ENCODE measurements at places on chromosomes 7 and 10.

DNA sequence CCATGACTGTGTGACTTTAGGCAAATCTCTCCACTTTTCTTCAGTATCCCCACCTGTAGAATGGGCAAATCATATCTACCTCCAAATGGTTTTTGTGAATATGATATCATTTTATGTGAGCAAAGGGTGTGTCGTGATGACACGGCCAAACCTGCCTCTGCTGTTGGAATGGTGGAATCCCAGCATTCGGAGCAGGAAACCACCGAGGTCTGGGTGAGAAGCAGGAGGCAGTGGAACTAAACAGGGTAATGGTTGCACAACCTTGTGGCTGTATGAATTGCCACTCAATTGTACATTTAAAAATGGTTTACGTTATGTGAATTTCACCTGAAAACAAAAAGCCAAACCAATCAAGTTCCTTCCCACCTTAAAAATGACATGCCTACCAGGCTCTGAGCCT lies 131.4 kb upstream of the ZMIZ1 start:
- no peak for DNase-seq

DNA sequence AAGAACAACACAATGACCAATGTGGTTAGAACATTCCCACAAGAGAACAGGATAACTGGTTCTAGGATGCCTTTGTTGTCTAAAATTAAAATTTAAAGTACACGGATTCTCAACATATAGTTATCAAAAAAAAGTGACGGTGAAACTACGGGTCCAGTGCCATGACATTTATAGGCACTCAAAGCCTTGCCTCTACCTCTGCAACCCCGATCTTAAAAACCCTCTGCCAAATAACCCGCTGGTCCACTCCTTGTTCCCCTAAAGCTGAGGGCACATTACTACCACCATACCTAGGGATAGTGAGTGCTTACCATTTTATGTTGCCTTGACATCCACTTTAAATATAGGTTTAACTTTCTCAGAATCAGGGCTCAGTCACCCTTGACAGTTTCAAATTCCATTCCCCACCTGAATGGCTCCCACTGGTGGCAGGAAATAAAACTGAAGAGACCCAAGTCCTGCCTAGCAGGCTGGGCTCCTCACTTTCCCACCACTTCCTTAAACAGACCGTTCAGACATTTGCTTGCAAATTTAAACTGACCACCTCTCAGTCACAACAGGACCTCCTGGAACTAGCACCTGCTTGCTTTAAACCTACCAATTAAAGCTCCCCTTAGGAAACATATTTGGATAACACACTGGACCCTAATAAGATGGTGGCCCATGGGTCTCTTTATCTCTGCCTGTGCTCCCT lies 169.9 kb upstream of the ASAH2 start:
- DNase-seq: no peak

DNA sequence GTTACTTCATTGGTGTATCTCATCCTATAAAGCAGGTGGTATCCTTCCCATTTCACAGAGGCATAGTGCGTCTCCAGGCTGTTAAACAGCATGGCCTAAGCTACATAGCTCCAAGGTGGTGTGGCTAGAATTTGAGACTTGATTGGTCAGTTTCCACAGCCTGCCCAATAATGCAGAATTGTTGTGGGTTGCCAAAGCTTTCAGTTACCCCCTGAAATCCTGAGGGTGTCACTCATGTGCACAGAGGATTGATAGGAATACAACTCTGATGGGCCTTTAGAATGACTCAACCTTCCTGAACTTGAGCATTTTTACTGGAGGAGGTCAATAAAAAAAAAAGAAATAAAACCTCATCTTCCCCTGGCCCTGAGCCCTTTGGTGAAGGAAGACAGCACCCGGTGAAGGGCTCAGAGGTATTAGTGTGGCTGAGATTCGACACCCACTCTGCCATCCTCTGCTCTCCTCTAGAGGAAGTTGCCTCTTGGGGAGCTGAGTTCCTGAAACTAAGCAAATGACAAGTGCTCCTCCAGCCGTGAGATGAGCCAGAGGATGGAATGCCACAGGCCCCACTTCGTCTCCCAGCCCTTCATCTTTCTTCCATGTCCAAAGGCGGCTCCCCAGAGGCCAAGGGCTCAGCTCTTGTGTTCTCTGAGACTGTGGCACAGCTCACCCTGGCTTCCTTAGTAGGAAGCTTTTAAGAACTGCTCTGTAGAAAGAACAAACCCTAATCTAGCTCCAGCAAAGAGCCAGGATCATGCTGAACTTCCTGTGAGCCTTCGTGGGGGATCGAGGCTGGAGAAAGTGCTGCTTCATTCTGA lies 1.0 kb downstream of the ACSL5 start:
- DNase-seq: no peak

GRCh38 chr7:17506095-17506494 lies 207.6 kb downstream of the AHR start:
- DNase-seq: no peak

- no peak for DNase-seq
Observed at GRCh38 chr10:21499701-21500577, 25.5 kb downstream of the SKIDA1 start.

- DNase-seq: no peak
Observed at GRCh38 chr7:117656806-117657205, 177.0 kb downstream of the CFTR start.

DNA sequence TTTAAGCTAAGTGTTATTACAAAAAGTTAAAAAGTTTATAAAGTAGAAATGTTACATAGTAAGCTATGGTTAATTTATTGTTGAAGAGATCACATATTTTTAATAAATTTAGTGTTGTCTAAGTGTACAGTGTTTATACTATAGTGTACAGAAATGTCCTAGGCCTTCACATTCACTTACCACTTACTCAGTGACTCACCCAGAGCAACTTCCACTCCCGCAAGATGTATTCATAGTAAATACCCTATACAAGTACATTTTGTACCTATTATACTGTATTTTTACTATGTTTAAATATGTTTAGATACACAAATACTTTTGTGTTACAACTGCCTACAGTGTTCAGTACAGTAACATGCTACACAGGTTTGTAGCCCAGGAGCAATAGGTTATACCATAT lies 69.2 kb downstream of the DNAJC1 start:
- no peak for DNase-seq

DNA sequence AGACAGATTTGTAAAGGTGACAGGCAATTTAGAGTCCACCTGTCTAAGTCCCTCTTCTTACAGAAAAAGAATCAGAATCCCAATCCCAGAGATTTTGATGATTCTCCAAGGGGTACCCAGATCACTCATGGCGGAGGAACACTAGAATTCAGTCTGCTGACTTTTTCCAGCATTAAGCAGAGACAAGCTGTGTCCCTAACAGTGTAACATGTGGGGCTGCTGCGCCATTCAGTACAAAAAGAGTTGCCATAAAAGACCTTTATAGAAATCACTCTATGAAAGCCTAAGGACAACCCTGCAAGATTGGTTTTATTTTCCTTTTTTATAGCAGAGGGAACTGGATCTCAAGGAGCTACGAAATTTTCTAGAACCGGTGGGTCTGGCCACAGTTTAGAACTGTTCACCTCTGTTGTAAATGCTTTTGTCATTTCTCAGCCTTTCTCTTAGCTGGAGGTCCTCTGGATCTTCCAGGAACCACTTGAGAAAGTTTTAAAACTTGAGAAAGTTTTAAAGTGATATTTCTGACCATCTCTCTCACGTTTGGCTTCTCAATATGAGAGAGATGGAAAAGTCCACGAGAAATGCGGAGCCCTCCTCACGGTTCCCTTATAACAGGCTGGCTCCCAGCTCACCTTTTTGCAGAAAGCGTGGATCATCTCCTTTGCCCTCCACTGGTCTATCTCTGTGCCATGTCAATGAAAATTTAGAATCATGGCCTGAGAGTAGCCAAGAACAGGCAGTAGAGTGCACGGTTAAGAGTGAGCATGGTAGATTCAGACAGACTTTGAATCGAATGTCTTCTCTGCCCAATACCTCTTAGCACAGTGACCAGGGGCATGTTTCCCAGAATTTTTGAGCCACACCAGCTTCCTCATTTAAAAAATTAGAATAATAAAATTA lies 826 bp downstream of the GIMAP7 start:
- DNase-seq: no peak

GRCh38 chr7:46321556-46322205 lies 400.6 kb upstream of the IGFBP3 start:
- DNase-seq: no peak

- no peak for DNase-seq
Observed at GRCh38 chr7:82477733-82478515, 34.3 kb upstream of the CACNA2D1 start.

GRCh38 chr10:8876171-8876570 lies 821.7 kb downstream of the GATA3 start:
- DNase-seq: no peak

DNA sequence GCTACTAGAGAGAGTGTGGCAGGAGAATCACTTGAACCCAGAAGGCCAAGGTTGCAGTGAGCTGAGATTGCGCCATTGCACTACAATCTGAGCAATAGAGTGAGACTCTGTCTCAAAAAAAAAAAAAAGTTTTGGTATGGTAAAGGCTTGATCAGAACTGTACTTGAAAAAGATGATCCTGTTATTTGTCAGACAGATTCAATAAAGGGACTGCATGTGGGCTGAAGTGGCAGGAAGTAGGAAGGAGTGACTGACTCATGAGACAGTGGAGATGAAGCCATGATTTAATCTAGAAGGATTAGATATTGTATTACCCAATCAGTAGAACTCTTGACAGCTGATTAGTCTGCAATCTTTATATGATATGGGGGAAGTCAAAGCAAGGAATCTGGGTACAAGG lies 2.7 kb upstream of the TMEM254 start:
- DNase-seq: no peak

- DNase-seq: no peak
Observed at GRCh38 chr7:131190146-131190545, 137.5 kb upstream of the MKLN1 start.

DNA sequence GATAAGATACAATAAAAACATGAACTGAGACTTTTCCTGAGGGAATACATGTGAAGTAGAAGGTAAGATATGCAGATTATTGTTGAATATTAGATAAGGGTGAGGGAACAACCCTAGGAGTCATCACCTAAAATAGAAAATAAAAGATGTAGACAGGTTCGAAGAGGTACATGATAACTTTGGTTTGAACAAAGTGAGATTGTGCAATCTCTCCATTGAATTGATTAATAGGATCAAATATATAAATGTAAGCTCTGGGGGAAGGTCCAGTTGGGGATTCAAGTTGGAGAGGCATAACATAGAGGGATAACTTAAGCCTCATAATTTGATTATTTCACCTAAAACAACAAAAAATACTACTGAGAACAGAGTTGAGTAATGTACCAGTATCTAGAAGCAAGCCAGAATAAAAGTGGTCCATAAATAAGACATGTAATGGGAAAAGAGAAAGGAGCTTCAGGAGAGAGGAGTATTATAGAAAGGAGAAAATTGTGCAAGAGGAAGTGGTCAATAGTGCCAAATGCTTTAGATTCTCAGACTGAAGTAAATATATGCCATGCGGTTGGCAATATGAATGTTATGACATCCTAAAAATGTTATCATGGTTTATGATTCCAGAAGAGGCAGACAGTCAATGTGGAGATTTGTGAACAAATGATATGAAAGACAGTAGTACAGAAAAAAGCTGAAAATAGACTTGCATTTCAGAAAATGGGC lies 282.3 kb upstream of the CHRM2 start:
- no peak for DNase-seq
